ENCODE measurements at places on chromosomes 11 and 22.

GRCh38 chr22:42664976-42665831 lies 16.0 kb upstream of the CYB5R3 start:
- no peak for DNase-seq

DNA sequence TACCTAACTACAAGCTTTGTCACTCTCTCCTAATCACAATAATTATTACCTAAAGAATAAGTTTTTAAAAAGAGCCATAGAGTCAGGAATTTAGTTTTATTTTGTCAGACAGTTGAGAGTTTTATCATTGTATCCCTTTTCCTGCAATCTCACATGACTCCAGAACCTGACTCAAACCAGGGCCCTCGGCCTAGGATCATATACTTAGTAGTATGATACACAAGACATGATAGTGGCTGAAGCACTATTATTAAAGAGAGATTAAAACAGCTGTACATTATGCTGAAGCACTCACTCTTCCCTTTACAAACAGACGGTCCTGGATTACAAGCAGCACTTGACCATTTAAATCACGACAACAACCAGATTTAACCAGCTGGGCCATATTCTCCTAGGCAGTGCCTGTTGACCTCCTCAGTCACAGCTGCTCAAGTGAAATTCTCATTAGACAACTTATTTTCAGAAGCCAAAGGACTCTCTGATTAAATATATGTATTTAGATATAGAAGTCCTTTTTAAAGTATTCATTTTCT lies 44.0 kb downstream of the SOX6 start:
- DNase-seq = no peak

GRCh38 chr22:43345761-43346301 lies 2.7 kb upstream of the SCUBE1 start:
- DNase-seq = no peak

DNA sequence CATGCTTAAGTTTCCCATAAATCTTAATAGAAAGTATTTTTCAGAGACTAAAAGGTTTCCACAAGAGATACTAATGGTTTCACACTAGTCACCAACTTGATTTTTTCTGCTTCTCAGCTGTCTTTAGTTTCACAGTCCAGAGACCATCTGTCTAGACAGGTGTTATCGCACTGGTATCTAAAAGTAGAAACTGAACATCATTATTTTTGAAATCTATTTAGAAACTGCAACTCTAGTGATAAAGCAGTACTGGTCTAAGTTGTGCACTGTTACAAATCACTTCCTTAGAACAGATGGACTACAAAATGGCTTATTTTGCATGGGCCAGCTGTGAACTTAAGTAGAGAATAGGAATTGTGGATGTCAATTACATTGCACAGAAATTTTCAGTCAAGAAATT lies 78.0 kb downstream of the CNTN5 start:
- DNase-seq = no peak

DNA sequence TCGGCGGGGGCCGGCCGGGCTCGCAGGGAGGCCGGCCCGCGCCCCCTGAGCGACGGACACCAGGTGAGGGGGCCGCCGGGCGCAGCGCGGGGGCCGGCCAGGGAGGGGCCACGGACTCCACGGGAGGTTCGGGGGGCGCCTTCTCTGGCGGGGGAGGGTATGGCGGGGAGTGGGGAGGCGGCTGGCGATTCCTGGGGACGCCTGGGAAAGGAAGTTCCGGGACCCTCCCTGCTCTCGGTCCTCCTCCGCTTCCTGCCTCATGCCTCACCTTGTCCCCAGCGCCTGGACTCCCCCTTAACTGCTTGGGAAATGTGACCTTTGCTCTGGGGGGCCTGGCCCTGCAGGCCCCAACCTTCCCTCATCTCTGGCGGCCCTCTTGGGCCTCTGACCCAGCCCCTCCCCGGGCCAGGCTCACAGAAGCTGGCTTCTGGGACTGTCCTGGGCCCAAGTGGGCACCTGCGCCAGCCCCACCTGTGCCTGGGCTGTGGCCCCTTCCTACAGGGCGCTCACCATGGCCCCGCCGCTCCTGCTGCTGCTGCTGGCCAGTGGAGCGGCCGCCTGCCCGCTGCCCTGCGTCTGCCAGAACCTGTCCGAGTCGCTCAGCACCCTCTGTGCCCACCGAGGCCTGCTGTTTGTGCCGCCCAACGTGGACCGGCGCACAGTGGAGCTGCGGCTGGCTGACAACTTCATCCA lies 516 bp downstream of the LRFN4 start:
- DNase-seq = no peak

DNA sequence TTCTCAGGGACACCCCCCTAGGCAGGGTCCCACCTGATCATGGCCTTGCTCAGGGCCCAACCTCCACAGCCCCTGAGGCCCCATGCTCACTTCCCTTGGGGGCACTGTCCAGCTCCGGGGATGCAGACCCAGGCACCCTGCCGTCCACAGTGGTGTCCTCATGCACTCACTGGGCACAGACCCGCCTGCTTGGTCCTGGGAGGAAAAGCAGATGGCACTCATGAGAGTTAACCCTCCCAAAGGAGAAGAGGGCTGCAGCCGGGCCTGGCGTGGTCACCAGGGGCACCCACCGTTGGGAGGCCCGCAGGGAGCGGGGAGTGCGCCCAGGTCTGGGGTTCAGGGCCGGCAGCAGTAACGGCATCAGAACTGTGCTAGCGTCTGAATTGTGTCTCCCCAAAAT lies 1270.9 kb downstream of the BRD1 start:
- no peak for DNase-seq

DNA sequence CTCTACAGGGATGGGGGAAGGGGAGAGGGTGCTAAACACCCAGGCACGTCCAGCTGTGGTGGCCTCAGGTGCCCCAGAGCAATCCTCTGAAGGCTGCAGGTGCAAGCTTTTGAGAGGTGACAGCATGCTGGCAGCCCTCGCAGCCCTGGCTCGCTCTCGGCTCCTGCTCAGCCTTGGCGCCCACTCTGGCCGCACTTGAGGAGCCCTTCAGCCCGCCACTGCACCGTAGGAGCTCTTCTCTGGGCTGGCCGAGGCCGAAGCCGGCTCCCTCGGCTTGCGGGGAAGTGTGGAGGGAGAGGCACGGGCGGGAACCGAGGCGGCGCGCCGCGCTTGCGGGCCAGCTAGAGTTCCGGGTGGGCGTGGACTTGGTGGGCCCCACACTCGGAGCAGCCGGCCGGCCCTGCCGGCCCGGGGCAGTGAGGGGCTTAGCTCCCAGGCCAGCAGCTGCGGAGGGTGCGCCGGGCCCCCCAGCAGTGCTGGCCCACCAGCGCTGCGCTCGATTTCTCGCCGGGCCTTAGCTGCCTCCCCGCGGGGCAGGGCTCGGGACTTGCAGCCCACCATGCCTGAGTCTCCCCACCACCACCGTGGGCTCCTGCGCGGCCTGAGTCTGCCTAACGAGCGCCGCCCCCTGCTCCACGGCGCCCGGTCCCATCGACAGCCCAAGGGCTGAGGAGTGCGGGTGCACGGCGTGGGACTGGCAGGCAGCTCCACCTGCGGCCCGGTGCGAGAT lies 112.1 kb downstream of the TRIM29 start:
- DNase-seq = no peak

- DNase-seq = no peak
Measured at GRCh38 chr11:46381048-46381818, at the start of gene MDK. TSS of gene MDK (plus strand) at chr11:46381669. CDS start at chr11:46382058, 389 bp downstream.

DNA sequence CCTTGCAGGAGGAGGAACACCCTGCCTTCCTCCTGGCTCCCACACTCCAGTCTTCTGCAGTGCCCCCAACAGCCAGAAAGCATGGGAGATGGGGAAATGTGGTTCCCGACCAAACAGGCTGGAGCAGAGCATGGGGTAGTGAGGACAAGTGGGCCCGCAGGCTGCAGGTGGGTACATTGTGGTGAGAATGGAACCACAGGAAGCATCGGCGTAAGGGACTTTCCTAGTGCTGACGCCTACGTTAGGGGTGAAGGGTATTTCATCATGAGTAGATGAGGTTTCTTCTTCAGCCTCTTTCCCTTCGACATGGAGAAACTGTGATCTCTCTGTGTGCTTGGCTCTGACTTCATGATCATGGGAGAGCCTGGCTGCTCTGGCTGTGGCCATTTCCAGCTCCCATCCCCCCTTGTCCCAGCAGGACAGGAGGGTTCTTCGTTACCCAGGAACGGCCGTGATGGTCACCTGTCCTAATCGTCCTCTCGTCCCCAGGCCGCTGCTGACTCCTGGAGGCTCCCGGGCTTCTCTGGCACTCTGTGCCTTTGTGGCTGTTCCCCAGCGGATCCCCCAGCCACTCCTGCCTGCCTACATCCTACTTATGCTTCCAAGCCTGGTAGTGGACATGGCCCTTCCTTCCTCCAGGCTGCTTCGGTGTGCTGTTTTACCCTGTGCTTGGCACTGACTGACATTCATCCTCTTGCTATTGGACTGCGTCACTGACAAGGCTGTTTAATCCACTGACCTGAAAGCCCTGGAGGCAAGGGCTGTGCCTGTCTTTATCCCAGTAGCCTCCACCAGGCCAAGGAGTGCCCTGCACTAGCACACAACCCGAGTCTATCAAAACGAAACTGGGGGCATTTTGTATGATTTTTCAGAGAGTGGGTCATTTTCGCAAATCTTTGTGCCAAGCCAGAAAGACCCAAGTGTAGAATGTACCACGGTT lies 65.2 kb upstream of the CECR2 start:
- no peak for DNase-seq

GRCh38 chr11:64041846-64042245 lies 6.1 kb downstream of the FLRT1 start:
- no peak for DNase-seq

- DNase-seq = no peak
Measured at GRCh38 chr22:50611341-50612060, 10.9 kb downstream of the MAPK8IP2 start.

DNA sequence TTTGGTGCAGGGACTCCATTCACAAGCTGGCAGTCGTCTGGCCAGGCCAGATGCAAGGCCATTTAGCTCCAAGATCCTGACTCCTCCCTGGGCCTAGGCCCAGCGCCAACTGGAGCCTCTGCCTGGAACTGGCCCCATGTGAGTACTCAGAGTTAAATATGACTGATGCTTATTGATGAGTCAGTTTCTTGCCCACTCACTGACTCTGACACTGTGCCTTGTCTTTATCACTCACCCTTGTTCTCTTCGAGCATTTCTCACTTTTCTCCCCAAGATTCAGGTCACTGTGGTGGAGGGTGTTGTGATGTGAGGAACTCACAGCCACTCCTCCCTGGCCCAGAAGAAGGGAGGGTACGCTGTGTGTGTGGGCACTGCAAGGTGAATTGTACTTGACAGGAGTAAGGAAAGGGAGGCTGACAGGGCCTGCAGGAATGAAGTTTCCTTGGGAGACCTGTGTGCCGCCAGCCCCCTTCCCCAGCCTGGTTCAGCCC lies 23.2 kb upstream of the ST3GAL4 start:
- peak; percentile 89 for DNase-seq

DNA sequence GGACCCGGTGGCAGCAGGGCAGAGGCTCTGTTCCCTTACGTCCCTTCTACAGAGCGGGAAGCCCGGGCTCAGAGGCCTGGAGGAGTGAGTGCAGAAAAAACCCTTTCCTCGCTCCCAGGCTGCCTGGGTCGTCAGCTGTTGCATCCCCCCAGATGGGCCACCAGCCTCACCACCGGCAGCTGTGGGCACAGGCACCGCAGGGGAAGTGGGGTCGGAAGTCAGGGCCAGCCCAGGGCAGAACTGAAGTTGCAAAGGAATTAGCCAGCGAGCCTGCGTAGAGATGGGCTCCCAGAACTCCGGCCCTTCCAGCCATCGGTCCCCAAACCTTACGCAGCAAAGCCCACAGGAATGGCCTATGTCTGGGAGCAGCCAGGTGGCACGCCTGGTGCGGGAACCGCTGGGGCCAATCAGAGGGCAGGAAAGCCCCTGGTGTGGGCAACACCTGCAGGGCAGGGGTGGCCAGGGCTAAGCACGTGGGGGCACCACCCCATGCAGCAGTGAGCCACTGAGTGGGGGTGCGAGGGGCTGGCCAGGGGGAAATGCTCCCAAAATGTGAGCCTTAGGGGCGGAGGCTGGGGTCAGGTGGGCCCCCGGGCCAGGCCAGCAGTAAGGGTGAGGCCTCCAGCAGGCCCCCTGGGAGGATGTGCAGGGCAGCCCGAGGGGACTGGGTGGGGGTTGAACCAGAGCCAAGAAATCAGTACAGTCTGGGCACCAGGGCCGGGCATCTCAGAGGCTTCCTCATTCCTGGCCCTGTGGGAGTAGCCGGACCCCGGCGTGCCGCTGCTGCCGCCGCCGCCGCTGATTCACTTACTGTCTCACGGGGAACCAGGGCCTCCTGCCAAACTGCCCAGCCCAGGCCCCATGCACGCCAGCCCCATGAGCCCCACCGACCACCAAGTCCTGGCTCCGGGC lies 58.2 kb downstream of the WNT7B start:
- no peak for DNase-seq

DNA sequence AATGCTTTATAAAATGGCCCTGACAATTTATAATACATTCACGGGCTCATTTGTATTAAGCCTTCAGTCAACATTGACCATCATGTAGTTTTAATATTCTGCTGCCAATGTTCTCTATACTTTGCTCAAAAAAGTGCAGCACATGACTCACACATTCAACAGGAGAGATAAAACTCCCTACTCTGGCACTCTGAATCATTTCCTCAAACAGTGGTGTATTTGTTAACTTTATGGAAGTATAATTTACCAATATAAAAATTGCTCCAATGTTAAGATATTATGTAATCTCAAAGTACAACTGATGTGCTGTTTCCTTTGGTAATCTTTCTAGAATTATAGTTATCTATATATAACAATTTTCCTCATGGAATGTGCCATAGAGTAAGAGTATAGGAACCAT lies 39.9 kb downstream of the MAML2 start:
- DNase-seq = peak; percentile 58

DNA sequence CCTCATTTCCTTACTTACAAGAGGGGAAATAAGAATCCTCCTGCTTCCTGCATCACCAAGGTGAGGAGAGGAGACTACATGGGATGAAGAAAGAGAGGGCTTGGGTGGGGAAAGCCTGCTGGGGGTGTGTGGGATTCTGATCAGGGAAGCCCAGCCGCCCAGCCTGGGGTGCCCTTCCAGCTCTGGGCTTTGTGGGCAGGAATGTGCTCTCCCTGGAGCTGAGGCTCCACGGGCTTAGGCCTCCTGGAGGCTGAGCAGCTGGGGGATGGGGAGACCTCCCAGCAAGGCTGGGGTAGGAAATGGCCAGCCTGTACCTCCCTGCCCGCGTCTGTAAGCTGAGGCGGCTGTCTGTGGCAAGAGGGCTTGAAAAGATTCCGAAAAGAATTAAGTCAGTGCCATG lies 206.1 kb downstream of the GRIK4 start:
- DNase-seq = no peak
